ENCODE measurements at places on chromosomes 13 and 19.

DNA sequence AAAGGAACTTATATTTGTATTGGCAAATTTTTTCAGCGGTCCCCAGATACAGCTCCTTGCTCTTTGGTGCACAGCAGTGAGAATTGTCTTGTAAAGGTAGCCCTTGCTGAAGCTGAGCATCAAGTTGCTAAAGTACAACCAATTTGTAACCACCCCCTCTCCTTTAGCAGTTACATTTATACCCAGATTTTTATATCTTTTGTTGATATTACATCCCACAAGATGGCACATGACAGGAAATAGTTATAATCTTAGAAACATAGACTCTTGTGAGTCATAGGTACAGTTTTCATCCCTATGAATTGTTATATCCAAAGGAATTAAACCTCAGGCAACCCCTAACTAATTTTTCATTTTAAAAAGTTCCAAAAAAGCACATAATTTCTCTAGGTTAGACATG, 523.0 kb upstream of the SLITRK1 start:
- DNase-seq, result no peak

GRCh38 chr13:110471833-110472162, 89.7 kb downstream of the RAB20 start:
- DNase-seq, result peak; percentile 15

DNA sequence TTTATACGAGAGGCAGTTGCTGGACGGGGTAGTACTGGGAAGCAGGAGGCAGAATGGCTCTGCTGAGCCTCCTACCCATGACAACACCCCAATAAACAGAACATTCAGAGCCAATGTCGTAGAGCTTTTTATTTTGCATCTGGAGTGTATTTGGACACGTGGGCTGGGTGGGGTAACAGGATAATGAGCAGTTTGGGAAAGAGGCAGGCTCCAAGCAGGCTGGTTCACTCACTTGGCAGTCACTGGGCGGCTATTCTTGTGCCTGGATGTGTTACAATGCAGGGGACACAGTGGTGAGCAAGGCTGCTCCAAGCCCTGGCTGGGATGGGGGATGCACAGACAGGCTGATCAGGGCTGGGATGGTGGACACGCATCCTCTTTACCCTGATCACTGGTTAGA, 9.5 kb downstream of the ACTMAP start:
- DNase-seq, result no peak

- DNase-seq, result peak; percentile 22
These were observed 478 bp downstream of the LMO7 start for GRCh38 chr13:75636436-75637180.

GRCh38 chr13:101082441-101082840, 333.9 kb downstream of the NALCN start:
- DNase-seq, result no peak
